ENCODE measurements at places on chromosomes 3 and 15.

GRCh38 chr3:38738630-38739395, 77.2 kb downstream of the SCN10A start:
- DNase-seq: no peak

GRCh38 chr3:73080216-73080966, 18.9 kb downstream of the EBLN2 start:
- no peak for DNase-seq

- no peak for DNase-seq
These were observed 32.6 kb downstream of the MAGEF1 start for GRCh38 chr3:184679056-184679816.

DNA sequence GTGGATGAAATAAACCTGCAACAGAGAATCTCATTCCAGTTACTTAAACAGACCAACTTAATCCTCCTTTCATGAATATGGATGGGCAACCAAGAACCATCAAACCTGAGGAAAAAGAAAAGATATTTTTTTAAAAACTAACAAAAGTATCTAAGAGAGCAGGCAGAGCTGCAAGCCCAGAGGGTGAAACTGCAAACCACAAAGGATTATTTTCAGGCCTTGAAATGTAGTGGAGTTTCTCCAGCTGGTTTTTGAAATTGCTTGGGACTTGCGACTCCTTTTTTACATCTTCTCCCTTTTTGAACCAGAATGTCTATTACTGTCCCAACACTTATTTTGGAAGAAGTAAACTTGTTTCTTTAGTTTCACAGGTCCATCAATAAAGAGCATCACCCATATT, 87.4 kb downstream of the STAG1 start:
- no peak for DNase-seq

DNA sequence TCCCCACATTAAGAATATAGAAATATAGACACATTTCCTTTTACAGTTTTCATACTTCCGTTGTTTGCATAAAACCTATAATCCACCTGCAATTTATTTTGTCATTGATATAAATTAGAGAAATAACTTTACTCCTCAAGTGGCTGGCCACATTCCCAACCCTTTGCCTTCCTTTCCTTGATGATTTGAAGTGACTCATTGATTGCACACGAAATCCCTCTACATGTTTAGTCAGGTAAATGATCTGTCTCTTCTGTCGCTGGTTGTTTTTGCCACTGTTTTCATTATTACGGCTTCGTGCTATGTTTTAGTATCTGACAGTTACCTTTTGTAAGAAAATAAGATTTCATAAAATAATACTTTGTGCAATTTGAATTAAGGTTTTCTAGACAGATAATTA, 272.2 kb upstream of the NR2E3 start:
- DNase-seq: no peak

DNA sequence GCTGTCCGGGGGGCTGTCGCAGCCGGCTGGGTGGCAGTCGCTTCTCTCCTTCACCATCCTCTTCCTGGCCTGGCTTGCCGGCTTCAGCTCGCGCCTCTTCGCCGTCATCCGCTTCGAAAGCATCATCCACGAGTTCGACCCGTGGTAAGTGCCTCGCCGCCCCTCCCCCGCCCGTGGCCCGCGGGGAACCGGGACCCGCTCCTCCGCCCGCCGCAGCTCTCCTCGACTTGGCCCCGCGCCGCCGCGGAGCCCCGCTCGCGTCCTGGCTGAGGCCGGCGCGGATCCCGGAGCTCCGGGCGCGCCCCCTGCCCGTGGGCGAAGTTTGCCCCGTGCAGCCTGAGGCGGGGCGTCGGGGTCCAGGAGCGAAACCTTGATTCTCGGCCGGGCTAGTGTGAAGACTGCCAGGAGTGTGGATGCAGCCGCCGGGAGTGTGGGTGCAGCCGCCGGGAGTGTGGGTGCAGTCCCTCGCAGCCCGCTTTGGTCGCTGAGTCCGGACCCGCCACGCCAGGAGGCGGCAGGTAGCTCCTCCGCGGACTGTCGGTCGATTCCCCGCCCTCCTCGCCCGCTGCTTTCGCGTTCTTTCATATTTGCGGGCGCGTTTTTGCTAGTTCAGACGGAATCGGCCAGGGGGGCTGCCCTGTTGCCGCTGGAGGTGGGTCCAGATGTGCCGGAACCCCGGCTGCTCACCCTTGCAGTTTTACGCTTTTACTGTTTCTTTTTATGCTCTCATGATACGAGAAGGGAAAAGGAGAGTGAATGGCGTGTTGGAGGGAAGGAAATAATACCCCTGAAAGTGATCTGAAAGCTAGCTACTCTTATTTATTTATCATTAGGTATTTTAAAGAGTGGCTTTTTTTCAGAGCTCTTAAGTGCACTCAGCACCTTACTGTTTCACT, 692 bp downstream of the STT3B start:
- no peak for DNase-seq

DNA sequence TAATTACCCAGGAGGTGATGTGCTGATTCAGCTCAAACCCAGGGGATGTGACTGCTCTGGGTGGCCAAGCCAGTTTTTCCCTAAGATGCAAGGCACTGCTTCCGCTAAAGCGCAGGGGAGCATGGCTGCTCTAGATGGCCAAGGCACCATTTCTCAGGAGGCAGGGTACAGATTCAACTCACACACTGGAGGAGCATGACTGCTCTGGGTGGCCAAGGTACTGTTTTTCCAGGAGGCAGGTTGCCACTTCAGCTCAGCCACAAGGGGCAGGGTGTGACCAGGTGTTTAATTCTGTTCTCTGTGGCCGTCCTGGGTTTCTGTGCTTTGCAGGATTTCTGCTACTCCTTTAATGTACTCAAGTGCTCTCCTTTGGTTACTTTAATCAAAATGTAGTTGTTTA, 659.3 kb upstream of the ARRDC4 start:
- DNase-seq: no peak

DNA sequence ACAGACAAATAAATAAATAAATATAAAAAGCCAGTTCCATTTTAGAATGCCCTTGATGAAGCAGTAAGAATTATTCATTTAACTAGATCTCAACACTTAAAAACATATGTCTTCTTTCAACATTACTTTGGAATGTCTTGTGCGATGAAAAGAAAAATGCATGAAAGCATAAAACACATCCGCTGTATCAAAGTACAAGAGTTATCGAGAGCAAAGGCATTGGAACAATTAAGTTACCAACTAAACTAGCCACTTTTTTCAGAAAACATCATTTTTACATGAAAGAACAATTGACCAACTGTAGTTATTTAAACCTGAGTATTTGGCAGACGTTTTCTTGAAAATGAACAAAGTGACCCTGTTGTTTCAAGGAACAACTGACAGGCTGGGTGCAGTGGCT, 27.5 kb upstream of the ACAN start:
- no peak for DNase-seq

GRCh38 chr3:175732017-175732416, 872.9 kb downstream of the NAALADL2 start:
- DNase-seq: no peak

DNA sequence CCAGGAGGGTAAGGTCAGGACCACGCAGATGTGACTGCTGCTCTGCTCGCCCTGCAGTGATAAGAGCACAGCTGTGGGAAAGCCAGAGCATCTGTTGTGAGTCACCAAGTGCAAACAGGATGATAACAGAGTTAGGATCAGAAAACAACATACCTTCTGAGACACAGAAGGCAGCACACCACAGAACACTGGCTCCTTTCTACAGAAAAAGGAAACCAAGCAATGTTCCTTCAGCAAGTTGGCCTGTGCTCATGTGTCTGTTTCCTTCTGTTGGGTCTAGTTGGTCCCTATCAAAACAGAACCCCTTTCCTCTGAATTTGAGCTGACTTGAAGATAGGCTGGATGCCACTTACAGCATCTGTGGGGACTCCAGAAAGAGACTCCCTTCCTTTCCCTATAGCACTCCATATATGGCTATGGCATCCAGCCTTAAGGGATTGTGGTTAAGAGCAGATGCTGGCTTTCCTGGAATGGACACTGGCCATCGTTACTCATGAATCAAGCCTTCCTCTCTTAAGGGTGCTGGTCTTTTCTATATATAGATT, 440.7 kb upstream of the THBS1 start:
- peak; percentile 96 for DNase-seq

DNA sequence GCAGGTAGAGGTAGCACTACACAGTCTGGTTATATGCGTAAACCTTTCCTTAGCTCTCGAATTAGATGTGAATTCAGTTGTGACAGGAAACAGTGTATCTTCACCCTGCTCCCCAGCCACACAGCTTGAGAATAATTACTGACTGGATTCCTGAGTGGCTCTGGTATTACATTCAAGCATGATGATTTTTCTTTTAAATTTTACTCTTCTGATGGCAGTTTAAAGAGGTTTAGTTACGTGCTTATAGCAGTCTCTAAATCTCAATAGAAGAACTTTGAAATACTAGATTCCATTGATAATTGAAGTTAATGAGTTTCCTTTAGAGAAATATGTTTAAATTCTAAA, 98.8 kb downstream of the FNDC3B start:
- DNase-seq: no peak

- no peak for DNase-seq
These were observed 45.9 kb downstream of the SLC12A8 start for GRCh38 chr3:125166599-125167136.

- no peak for DNase-seq
These were observed 8.5 kb downstream of the MBNL1 start for GRCh38 chr3:152277198-152277597.

DNA sequence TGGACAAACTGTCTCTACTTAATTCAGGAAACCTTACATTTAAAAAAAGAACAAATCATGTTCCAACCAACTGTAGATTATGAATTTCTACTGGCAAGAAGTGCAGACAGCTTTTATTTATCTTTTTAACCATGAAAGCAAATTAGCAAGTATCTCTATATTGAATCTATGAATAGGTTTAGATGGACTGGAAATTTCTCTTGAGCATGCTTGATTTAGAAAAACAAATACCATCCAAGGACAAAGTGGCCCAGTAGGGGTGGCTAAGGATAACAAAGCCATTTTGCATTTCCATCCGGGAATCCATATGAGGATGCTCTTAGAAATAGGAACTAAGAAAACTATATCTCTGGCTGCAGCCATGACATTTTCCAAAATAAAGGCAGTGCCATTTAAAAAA, 150.6 kb downstream of the KCNMB2 start:
- DNase-seq: no peak

- no peak for DNase-seq
These were observed 124.5 kb upstream of the PLXNA1 start for GRCh38 chr3:126858401-126858800.

GRCh38 chr3:152609891-152610290, 225.0 kb upstream of the P2RY1 start:
- no peak for DNase-seq

- DNase-seq: no peak
These were observed 28.2 kb downstream of the ZNF385D start for GRCh38 chr3:21722768-21723167.

- DNase-seq: no peak
These were observed 167.1 kb downstream of the P3H2 start for GRCh38 chr3:189953551-189953950.

- no peak for DNase-seq
These were observed 25.0 kb downstream of the DAG1 start for GRCh38 chr3:49495023-49495422.

DNA sequence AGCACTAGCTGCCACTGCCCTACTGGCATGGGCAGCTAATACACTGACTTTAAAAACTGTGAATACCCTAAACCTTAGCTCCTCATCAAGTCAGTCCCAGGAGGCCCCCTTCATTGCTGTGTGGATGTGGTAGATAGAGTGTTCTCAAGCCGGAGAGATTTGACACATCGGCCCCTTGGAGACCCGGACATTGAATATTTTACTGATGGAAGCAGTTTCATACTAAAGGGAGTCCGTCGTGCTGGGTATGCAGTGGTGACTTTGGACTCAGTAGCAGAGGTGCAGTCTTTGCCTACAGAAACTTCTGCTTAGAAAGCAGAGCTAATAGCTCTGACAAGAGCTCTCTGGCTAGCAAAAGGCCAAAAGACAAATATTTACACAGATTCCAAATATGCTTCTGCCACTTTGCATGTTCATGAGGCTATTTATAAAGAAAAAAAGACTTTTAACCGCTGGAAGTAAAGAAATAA, 17.5 kb downstream of the CCR4 start:
- no peak for DNase-seq

DNA sequence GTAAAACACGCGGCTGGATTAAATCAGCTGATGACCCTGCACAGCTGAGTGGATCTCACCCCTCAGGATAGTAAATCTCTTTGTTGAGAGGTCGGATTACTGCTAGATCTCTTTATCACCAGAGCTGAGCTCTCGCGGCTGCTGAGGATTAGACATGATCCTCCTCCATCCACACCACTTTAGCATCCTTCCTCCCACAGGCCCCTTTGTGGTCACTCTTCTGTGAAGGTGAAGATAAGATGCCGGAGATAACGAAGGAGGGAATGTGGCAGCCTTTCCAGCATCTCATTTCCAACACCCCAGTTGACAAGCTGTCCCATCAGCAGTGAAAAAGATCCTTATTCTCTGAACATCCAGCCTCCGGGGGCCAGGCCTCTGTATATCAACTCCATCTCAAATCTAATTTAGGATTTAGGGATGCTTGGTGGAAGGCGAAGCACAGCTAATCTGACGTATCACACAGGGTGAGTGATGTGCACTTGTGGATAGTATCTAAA, 47.5 kb upstream of the SELENOK start:
- DNase-seq: no peak

- DNase-seq: no peak
These were observed 50.0 kb downstream of the ABCC5 start for GRCh38 chr3:183967693-183968092.

- DNase-seq: no peak
These were observed 276.7 kb downstream of the CNTN4 start for GRCh38 chr3:2375376-2375775.

- DNase-seq: no peak
These were observed 5.8 kb downstream of the NLGN1 start for GRCh38 chr3:173403376-173403775.

DNA sequence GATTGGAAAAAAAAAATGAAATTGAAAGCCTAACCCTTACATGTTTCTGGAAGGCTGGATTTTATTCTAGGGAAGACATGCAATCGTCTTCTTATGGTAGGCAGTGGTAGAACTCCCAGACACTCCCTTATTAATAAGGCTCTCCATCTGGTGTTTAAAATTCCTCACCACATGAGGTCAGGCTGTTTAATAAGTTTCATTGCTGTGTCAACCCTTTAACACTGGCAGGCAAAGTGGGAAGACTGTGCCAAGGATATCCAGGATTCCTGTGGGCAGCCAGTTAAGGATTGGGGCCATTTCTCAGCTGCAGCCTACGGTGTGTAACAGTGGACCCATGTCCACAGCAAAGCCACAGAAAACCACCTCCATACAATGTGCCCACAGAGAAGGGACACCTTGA, 225.5 kb upstream of the CHRM5 start:
- no peak for DNase-seq

DNA sequence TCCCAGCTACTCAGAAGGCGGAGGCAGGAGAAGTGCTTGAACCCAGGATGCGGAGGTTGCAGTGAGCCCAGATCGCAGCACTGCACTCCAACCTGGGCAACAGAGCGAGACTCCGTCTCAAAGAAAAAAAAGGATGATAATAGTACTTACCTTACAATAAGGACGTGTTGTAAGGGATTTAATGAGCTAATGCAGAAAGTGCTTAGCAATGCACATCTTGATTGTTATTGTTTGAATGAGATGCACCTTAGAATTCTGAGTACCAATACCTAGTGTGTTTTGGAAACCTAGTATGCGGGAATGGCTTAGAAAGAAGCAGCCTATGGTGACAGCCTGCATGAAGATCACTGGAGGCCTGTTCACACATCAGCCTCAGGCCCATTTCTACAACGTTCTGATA, 19.5 kb downstream of the SNUPN start:
- no peak for DNase-seq

GRCh38 chr15:47820057-47820746, 102.9 kb downstream of the SEMA6D start:
- DNase-seq: no peak
